Stimulated activated CD8-positive, alpha-beta memory T cell treated with anti-CD3 and anti-CD28 coated beads, Interleukin-7, amount 100 ng/mL, for 1 hour (primary cell): ENCODE measurements at places on chromosomes 2 and 18.

- DNase-seq, result no peak
These were observed 277.8 kb upstream of the CNTNAP5 start for GRCh38 chr2:123747326-123747725.

- DNase-seq, result no peak
These were observed 189.0 kb upstream of the SMAD7 start for GRCh38 chr18:49139766-49140165.

DNA sequence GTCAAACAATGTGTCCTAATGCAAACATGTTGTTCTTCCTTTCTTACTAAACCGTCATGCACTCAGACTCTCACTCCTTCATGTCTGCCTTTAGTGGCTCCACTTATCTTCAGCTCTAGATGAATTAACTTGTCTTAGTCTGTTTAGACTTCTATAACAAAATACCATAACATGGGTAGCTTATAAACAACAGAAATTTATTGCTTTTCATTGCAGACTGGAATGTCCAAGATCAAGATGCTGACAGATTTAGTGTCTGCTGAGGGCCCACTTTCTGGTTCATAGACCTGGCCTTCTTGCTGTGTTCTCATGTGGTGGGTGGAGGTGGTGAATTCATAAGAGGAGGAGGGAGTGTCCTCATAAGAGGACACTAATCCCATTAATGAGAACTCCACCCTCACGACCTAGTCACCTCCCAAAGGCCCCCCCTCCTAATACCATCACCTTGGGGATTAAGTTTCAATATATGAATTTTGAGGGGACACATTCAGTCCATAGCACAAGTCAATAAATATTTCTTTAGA is 32.3 kb downstream of the RALBP1 start:
- DNase-seq, result no peak

- no peak for DNase-seq
These were observed 65.8 kb upstream of the EML6 start for GRCh38 chr2:54657664-54658083.

- no peak for DNase-seq
These were observed 81.5 kb downstream of the AFF3 start for GRCh38 chr2:100060875-100061274.

- DNase-seq, result no peak
These were observed 143.5 kb upstream of the MSH6 start for GRCh38 chr2:47639467-47639866.

DNA sequence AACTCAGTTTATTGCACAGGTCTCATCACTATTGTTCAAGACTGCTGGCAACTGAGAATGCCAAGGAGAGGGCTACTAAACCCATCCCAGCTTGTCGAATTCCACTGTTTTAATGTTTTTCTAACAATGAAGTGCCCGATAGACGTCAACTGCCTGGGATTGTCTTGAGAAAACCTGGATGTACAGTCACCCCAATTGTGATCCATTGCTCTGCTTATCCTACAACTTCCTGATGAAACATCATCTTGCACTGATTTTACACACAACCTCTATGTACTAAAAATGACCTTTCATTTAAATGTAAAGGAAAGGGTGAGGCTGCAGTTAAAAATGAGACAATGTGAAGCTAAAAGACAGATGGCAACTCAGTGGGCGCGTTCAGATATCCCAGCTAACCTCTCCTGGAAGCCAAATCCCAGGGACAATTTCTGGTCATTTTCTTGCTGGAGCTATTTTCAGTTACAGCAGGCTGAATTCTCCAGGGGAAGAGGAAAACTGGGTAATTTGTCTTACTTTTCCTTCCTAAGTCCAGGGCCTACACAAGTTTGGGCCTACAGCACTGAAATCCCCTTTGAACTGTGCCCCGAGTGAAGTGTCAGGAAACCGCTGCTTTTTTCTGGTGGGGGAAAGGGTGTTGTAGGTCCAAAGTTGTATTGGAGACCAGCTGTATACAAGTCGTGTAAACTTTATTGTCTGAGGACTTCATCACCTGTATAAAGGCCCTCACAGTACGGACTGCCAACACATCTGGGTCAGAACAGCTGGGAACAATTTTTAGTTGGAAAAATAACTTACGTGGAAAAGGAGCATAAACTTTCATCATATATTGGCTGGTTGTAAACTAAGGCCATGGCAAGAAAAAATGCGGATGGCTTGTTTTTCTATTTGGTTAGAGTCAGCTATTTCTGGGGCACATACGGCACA is 68.9 kb upstream of the LTBP1 start:
- no peak for DNase-seq

DNA sequence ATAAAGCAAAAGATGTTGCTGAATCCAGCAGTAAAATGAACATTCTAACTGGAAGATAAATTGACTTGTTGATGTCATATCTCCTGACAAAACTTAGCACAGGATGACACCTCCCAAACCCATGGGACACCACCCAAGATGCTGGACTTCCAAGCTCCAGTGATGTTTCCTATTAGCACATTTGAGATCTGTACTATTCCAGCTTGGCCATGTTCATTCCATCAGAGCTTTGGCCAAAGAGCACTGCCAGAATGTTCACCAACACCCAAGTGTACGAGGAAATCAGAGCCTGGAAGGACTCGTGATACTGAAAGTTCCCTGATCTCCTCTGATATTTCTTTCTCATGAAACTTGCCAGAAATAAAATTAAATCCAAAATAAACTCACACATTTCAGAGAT is 44.7 kb downstream of the PID1 start:
- no peak for DNase-seq

GRCh38 chr2:67631483-67631882 is 234.3 kb downstream of the ETAA1 start:
- DNase-seq, result no peak
